NCI-H446 treated with DMSO at 0.1 percent for 48 hours (cell line): ENCODE measurements at places on chromosomes 3 and 15.

DNA sequence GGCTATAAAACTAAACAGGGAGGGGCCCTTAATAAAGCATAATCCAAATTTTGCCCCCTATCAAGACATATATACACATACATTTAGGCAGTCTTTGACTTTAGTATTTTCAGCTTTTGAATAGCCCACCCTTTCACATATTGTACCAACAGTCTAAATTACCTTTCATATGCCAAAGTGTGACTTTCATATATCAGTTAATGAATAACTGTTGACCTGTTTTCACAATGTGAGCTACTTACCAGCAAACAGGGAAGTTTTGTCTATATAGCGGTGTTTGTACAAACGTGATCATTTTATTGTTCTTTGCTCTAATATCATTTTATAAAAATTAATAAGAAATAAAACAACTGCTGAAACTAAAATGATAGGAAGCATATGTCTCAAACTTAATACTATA, 28.0 kb downstream of the CEP152 start:
- no peak for DNase-seq

- DNase-seq, result no peak
Measured at GRCh38 chr3:42613462-42613861, 13.0 kb downstream of the NKTR start.

DNA sequence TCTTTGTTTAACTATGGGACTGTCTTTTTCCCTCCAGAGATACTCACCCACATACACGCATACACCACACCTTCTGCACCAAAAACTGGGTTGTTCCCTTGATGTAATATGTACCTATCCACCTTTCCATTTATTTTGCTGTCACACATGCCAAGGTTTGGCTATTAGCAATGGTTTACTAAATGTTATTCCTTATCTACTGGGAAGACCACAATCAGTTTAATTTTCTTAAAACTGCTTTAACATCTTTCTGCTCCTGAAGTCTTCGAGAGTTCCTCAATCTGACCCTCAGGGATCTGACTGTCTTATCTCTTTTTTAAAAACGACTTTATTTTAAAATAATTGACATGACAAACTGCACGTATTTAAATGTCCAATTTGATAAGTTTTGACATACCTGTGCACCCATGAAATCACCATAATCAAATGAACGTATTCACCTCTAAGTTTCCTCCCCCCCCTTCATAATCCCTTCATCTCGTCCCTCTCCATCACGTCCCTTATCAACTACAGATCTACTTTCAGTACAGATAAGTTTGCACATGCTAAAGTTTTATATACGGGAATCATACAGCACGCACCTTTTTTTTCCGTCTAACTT, 805 bp upstream of the TRPM7 start:
- DNase-seq, result no peak

DNA sequence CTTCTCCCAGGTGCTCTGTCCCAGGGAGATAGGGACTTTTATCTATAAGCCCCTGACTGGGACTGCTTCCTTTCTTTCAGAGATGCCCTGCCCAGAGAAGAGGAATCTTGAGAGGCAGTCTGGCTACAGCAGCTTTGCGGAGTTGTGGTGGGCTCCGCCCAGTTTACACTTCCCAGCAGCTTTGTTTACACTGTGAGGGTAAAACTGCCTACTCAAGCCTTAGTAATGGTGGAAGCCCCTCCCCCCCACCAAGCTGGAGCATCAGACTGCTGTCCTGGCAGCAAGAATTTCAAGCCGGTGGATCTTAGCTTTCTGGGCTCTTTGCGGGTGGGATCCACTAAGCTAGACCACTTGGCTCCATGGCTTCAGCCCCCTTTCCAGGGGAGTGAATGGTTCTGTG, 253.8 kb upstream of the ARL6 start:
- no peak for DNase-seq

DNA sequence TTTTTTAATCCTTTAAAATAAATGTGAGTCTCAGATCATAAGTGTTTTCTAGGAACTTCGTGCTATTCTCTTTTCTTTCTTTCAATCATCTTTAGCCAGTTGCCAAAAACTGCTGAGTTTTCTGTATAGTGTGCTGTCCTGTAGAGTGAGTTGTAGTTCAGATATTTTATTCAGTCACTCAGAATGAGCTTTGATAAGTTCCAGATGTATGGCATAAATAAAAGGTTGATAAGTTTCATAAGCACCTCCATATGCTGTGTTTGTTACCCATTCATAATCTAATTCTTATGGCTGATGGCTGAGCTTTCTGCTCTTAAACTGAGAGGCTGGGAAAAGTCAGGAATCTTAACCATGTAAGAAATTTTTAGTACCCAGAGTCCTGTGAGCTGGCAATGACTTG, 59.3 kb upstream of the COL6A6 start:
- no peak for DNase-seq

GRCh38 chr3:48951764-48952163, 33.1 kb downstream of the ARIH2 start:
- DNase-seq, result no peak

GRCh38 chr3:192170031-192170430, 557.3 kb downstream of the FGF12 start:
- DNase-seq, result no peak
